ENCODE measurements at places on chromosomes 6 and 20.

DNA sequence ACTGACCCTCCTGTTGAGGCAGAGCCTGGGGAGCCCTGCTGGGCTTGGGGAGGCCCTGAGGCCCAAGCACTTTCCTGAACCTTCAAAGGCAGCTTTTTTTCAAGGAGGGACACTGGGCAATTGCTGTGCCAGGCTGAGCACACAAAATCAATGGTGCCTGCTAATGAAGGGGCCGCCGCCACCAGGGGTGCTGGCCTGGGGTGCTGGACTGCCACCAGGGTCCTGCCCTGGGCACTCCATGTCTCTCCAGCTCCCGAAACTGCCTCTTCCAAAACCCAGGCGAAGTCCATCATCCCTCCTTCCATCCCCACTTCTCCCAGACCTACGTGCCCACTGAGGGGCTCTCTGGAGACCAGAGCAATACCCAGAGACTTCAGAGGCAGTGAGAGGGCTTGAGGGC is 145.6 kb downstream of the GRM4 start:
- no peaks in the 10 kb centered on the region for H3K4me1 ChIP-seq
- no peak overlapping the region for H3K4me3 ChIP-seq
- H3K27me3 ChIP-seq, result peaks cover 2% of the 10 kb centered on the region
- no peaks in the 10 kb centered on the region for H3K36me3 ChIP-seq
- DNase-seq, result no peak
- no peak overlapping the region for H3K27ac ChIP-seq

GRCh38 chr6:151627689-151628444 is 134.1 kb downstream of the CCDC170 start:
- H3K4me3 ChIP-seq, result no peak overlapping the region
- H3K4me1 ChIP-seq, result no peaks in the 10 kb centered on the region
- H3K27ac ChIP-seq, result no peak overlapping the region
- H3K36me3 ChIP-seq, result no peaks in the 10 kb centered on the region
- no peaks in the 10 kb centered on the region for H3K27me3 ChIP-seq
- DNase-seq, result no peak

DNA sequence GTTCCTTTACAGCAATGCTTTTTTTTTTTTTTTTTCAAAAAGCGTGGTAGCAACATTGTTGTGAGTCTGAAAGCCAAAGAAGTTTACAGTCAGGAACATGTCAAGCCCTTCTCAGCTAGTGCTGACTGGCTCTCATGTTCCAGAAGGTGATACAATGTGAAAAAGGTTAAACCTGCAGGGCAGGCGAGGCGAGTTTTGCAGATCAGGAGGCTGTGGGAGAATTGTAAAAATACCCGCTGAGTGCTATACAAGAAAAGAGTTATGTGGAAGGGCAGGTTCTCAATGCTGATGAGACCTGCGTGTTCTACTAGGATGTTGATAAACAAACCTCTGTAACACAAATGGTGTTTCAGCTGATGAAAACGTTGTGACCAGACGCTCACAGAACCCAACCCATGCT is 30.9 kb upstream of the RPP40 start:
- H3K27me3 ChIP-seq, result no peaks in the 10 kb centered on the region
- no peak for DNase-seq
- H3K4me1 ChIP-seq, result peaks cover 7% of the 10 kb centered on the region
- no peak overlapping the region for H3K4me3 ChIP-seq

- no peak for DNase-seq
- H3K27me3 ChIP-seq, result no peaks in the 10 kb centered on the region
- no peak overlapping the region for H3K27ac ChIP-seq
- H3K4me3 ChIP-seq, result no peak overlapping the region
- H3K36me3 ChIP-seq, result no peaks in the 10 kb centered on the region
These were observed 74.3 kb upstream of the CCN6 start for GRCh38 chr6:111979633-111980032.

GRCh38 chr6:34890533-34890925 is 1.5 kb downstream of the ANKS1A start:
- H3K27ac ChIP-seq, result no peak overlapping the region
- DNase-seq, result no peak
- no peak overlapping the region for H3K4me3 ChIP-seq
- peaks cover 26% of the 10 kb centered on the region for H3K4me1 ChIP-seq

GRCh38 chr20:11890331-11891076 is 27.2 kb upstream of the BTBD3 start:
- DNase-seq, result peak; percentile 17
- no peak overlapping the region for H3K27ac ChIP-seq
- H3K27me3 ChIP-seq, result no peaks in the 10 kb centered on the region
- no peaks in the 10 kb centered on the region for H3K36me3 ChIP-seq
- H3K4me1 ChIP-seq, result peaks cover 12% of the 10 kb centered on the region

GRCh38 chr6:30260036-30260504 is 46.9 kb upstream of the TRIM26 start:
- peaks cover 22% of the 10 kb centered on the region for H3K4me1 ChIP-seq
- DNase-seq, result peak; percentile 18
- no peaks in the 10 kb centered on the region for H3K27me3 ChIP-seq
- H3K4me3 ChIP-seq, result peak overlapping the region; percentile 78

DNA sequence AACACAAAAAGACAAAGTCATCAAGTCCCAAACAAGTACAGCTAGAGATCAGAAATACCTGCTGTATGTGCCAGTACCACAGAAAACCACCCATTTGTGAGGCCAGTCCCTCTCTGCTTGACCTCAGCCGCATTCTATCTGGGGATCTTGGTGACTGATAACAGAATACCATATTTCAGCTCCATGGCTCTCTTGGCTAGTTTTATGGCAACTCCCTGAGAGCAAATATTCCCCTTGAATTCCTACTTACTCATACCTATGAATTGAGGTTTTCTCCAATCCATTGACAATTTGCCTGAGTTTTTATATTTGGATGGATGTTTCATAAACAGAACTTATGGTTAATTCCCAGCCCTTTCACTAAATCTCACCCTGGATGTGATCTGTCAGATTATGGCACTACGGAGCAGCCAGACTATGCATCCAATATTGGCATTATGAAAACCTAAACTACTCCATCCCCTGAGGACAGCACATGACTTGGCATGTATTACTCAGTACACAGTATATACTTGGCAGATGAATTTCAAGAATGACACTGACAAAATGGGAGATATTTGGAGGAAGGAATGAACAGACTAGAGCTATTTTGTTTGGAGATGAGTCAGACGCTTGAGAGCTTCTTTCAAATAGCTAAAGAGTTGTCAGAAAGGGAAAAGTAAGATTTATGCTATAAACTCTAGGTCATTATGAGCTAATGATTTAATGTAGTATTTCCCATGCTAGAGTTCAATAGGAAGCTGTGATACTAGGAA is 95.7 kb downstream of the PRDM1 start:
- H3K4me1 ChIP-seq, result peaks cover 11% of the 10 kb centered on the region
- no peak overlapping the region for H3K4me3 ChIP-seq
- no peak for DNase-seq

- no peak overlapping the region for H3K4me3 ChIP-seq
- H3K27me3 ChIP-seq, result no peaks in the 10 kb centered on the region
- DNase-seq, result no peak
- no peaks in the 10 kb centered on the region for H3K36me3 ChIP-seq
- H3K27ac ChIP-seq, result no peak overlapping the region
These were observed 161.7 kb downstream of the BMP7 start for GRCh38 chr20:57104651-57105204.

DNA sequence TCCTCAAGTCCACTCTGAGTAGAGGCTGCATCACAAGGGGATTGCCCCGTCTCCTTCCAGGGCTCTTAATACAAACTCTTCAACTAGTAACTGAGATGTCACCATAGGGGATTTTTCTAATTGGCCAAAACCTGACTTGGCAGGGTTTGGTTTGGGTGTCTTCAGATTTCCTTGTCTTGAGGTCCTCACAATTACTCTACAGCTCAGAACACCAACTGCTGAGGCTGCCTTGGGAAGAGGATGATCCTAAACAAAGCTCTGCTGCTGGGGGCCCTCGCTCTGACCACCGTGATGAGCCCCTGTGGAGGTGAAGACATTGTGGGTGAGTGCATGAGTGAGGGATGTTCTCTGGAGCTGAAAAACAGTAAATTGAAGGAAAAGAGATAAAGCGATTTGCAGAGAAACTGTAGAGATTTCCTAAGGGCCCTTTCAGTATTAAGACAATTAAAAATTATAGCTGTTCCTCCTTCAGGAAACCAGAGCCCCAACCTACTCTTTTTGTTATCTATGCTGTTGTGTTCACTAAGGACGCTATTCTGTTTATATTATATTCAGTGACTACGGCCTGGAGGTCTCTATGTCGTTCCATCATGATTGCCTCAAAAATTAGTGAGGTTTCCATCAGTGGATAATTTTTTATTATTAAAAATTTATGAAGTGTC is at the start of gene HLA-DQA1:
TSS of gene HLA-DQA1 (plus strand) at position 188 of the 662 bp plus-strand sequence. CDS start at position 241, 53 bp downstream.
- peaks cover 1% of the 10 kb centered on the region for H3K4me1 ChIP-seq
- no peaks in the 10 kb centered on the region for H3K36me3 ChIP-seq
- no peaks in the 10 kb centered on the region for H3K27me3 ChIP-seq

- peaks cover 2% of the 10 kb centered on the region for H3K36me3 ChIP-seq
- peak; percentile 34 for DNase-seq
- H3K4me3 ChIP-seq, result no peak overlapping the region
- H3K27ac ChIP-seq, result no peak overlapping the region
- no peaks in the 10 kb centered on the region for H3K27me3 ChIP-seq
These were observed 1.8 kb downstream of the ZBTB12 start for GRCh38 chr6:31899882-31900722.

DNA sequence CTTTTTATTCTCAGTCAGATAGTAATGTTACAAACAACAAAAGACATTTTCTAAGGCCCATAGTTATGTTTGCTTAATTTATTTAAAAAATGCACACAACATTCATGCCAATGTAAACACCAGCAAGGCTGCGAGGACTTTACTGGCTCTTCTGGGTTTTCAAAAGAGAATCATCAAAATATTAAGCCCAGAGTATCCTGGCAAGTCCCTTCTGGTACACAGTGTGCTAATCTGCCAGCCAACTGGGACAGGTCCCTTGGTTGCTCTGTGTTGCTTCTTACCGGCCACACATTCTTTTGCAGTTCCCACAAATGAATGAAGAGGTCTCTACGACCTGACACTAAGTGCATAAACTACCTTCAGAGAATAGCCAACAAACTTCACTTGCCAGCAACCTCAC is 42.6 kb upstream of the SPDEF start:
- peaks cover 3% of the 10 kb centered on the region for H3K36me3 ChIP-seq
- DNase-seq, result no peak
- H3K27me3 ChIP-seq, result no peaks in the 10 kb centered on the region
- H3K27ac ChIP-seq, result no peak overlapping the region
- H3K4me1 ChIP-seq, result peaks cover 40% of the 10 kb centered on the region

DNA sequence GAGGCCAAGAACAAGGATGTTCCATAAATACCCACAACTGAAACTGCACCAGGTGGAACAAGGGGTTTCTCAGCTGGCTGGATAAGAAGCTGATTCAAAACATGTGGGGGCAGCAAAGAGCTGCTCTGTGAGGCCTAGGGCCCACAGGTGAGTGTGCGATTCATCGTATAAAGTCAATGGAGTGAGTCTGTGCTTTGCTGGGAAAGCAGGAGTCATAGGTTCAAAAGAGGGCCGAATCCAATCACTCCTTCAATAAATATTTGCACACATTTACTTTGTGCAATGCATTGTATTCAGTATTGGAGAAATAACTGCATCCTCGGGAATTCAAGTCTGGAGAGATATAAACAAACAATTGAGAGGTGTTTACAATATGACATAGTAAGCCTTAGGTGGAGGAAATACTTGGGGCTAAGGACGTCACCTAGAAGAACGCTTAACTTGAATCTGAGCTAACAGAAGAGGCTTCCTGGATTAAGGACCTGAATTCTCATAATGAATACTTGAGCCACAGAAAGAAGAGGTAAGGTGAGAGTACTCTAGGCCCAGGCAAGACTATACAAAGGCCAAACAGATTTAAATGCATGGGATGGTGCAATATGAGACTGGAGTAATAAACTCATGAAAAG is 83.7 kb upstream of the TMEM30A start:
- no peak overlapping the region for H3K27ac ChIP-seq
- H3K4me1 ChIP-seq, result no peaks in the 10 kb centered on the region
- no peak for DNase-seq

DNA sequence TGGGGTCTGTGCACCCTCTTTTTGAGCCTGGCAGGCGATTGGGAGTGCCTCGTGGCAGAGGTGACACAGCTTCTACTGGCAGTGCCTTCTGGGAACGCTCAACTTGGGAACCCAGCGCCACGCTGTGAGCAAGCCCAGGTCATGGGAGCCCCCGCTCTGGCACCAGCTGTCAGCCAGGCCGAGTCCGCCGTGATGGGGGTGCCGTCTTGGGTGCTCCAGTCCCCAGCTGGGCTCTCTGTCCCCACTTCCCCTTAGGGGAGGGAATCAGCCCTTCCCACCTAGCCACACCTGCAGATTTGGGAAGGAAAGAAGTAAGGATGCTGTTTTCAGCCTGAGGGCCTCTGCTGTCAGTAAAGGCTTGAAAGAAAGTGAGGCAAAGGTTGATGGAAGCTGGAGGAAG is 31.0 kb upstream of the NTSR1 start:
- no peaks in the 10 kb centered on the region for H3K27me3 ChIP-seq
- H3K27ac ChIP-seq, result no peak overlapping the region
- DNase-seq, result no peak
- H3K36me3 ChIP-seq, result no peaks in the 10 kb centered on the region
- peaks cover 17% of the 10 kb centered on the region for H3K4me1 ChIP-seq

DNA sequence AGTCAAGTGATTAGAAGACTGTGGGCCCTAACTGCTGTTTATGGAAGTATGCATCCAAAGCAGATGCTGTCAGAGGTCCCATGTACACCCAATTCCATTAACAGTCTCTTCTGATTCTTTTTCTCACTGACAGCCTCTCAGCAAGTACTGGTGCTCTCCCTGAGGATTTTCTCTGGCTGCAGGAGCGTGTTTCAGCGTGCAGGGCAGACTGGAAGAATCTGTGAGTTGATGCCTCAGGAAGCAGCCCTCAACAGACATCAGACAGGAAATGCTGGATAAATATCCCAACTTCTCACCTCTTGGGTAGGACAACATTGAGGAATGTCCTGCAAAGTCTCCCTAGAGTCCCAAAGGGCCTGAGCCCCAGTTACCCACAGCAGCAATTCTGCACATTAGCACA is 40.8 kb downstream of the ANKEF1 start:
- H3K4me1 ChIP-seq, result no peaks in the 10 kb centered on the region
- H3K4me3 ChIP-seq, result no peak overlapping the region
- H3K36me3 ChIP-seq, result no peaks in the 10 kb centered on the region
- no peaks in the 10 kb centered on the region for H3K27me3 ChIP-seq
- no peak overlapping the region for H3K27ac ChIP-seq

Data from natural killer cell (primary cell).